WTC11 (cell line): ENCODE measurements at places on chromosomes 1 and 21.

- DNase-seq, result no peak
These were observed 19.4 kb downstream of the LRP8 start for GRCh38 chr1:53308506-53308905.

DNA sequence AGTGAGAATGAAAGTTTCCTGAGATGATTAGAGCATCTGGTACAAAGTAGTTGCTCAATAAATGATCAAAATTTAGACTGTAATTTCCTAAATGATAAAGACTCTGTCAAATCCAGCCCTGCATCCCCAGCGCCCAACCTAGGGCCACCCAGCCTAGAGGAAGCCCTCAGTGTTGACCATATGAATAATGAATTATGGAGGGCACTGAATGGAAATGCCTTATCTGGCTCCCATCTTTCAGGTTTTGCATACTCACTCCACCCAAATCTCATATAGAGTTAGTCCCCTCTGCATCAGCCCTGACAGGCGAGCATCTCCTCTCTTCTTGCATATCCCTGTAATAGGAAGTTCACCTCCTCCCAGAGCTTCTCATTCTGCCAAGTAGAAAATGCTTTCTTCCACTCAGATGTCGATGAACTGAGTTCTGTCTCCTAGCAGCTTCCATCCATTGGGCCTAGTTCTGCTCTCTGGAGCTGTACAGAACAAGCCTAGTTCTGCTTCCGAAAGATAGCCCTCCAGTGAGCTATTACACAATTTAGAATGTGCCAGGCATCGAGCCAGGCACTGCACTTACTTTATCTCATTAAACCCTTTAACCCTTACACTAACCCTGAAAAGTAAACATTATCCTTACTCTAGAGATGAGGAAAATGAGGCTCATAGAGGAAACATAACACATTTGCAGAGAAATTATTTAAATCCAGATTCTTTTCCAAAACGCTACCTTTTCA is 20.9 kb downstream of the COA7 start:
- no peak for DNase-seq

DNA sequence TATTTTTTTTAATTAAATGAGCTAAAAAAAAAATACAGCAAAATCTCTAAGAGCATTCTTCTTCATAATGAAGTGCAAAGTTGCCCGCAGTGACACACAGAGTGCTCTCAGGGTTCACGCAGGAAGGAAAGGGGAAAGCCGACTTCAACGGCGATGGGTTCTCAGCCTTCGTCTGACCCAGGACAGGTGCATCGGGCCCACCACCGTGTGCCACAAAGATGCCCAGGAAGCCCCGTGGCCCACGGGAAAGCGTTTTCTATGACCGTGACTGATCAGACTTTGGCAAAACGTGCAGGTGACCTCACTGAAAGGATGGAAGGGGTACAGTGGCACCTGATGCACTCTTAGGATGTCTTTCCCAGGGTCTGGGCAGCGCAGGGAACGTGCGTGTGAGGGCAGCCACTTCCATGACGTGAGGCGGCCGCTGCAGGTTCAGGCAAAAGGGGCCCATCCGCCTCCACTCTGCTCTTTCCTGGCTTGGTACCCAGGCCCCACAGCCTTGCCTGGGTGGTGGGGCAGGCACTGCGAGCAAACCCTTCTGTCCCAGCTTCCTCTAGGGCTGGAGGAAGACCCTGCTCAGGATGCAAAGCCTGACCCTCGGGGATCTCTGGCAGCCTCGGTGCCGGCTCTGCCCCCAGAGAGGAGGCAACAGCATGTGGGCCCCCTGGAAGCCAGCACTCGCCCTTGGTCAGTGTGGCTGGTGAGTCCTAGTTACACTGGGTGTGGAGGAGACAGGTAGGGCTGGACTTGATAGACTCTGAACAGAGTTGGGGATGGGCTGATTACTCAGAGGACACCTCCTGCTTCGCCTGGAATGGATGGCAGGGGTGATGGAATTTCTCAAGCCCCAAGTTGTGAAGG is 8.3 kb downstream of the LRRC47 start:
- DNase-seq, result no peak

DNA sequence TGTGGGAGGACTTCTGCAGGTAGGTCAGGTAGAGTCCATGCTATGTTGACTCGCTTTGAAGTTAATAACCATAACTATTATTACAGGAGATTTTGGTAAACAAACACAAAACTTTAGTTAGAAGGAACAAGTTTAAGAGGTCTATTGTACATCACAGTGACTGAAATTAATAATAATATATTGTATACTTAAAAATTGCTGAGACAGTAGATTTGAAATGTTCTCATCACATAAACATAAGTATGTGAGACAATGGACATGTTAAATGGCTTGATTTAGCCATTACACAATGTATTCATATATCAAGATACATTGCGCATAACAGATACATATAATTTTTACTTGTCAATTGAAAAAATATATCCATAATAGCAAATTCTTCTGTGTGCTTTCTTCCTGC is 91.4 kb upstream of the CD53 start:
- DNase-seq, result no peak

DNA sequence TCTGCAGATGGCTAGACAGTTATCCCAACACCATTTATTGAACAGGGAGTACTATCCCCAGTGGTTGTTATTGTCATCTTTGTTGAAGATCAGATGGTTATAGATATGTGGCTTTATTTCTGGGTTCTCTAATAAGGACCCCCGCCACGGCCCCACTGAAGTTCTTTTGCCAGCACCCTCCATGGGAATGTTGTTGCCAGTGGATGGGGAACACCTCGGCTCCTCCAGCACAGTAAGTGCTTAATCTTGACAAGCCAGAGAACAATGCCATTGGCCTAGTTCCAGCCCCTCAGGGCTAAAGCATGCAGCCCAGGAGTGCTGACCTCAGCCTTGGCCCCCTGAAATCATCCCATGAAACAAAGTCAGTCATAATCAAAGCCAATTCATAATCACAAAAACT is 337.6 kb downstream of the AGBL4 start:
- DNase-seq, result no peak

DNA sequence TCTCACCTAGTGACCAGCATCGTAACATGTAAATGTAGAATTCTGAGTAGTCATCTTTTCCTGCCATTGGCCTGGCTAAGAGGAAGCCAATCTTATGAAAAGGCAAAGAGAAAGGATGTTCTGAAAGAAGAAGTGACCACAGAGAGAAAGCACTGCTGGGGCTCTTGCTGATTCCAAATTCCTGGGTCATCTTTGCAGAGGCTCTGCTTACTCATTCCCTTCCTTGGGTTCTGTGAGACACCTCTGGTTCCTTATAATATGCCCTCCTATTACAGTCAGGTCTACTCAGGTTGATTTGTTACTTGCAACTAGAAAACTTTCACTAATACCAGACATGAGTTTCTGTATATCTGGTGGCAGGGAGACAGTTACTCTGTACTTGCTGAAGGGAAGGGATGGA is 198.8 kb upstream of the C8B start:
- no peak for DNase-seq

- DNase-seq, result peak; percentile 60
These were observed 5.9 kb downstream of the LMO4 start for GRCh38 chr1:87334351-87335174.

DNA sequence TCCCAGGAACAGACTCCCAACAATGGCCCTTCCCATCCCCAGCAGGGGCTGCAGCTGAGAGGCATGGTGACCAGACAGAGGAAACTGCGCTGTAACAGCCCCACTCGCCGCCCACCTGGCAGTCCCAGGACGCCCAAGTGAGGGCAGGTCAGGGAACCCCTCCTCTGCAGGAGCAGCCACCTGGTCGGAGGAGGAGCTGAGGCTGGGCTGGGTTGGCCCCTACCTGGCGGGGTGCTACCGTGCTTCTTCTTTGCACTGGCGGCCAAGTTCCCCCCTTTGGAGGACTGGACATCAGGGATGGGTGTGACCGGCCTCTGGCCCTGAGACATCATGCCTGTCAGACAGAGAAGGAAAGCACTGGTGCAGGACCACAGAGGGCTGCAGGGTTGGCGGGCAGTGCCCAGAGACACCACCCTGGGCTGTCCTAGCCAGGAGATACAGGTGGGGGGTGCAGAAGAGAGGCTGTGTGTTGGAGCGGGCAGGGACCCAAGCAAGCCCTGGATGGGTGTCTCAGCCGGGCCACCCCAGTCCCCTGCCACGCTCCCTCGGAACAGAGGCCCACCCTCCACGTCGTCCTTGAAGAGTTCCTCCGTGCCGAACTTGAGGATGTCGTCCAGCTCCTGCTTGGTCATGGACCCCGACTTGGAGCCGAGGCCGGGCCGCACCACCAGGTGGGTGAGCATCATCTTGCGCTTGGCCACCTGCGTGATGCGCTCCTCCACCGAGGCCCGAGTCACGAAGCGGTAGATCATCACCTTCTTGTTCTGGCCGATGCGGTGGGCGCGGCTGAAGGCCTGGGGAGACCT is 51.6 kb downstream of the CHD5 start:
- peak; percentile 22 for DNase-seq

GRCh38 chr1:90435351-90435750 is 281.8 kb downstream of the BARHL2 start:
- no peak for DNase-seq

DNA sequence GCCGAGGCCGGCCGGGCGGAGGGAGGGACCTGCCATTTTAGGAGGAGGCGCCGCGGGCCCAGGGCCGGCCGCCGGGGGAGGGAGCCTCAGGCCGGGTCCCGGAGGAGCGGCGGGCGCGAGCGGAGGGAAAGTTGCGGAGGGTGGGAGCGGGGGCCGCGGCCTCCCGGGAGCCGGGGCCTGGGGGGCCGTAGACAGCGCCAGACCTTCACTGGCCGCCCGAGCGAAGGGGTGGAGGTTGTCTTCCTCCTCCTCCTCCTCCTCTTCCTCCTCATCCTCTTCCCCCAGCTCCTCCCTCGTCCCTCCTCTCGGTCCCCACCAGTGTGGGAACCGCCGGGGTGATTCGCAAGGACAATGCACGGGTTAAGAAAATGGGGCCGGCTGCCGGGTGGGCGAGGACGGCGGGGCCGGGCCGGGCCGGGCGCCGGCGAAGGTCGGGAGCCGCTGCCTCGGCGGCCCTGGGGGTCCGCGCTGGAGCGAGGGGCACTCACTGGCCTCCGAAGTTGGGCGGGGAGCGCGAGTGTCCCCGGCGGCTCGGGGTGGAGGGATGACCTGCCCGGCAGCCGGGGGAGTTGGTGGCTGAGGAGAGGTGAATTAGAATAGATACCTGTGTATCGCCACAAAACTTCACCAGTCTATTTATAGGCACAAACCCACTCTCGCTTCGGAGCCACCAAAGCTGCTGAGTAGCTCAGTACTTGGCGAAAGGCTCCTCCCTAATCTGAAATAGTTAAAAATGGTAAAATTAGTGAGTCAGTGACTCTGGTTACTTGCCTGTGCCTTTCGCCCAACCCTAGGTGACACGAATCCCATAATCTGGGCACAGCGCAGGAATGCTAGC is 1.3 kb downstream of the DYRK1A start:
- peak; percentile 22 for DNase-seq
